ENCODE measurements at places on chromosomes 12 and 14. TPM values are rescaled to one million over a fixed set of nuclear protein-coding genes. Genes with fewer than 3 reads are reported as not detected.

The KLHL33 gene
- polyA plus RNA-seq: not detected

DNA sequence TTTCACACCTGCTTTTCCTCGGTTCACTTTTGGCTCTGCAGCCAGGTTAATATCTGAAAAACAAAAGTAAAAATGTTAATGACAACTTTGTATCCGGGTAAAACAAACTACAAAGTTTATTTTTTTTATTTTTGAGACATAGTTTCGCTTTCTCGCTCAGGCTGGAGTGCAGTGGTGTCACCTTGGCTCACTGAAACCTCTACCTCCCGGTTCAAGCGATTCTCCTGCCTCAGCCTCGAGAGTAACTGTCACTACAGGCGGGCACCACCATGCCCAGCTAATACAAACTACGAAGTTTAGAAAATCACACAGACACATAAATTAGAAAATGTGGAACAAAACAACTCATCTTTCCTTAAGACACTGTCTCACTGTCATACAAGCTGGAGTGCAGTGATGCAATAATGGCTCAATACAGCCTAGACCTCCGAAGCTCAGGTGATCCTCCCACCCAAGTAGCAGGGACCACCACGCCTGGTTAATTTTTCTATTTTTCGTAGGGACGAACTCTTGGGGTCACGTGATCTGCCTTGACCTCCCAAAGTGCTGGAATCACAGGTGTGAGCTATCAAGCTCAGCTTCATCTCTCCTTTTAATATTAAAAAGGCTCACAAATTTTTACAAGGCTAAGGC, 38.1 kb downstream of the HNRNPC start:
- no peaks in the 10 kb centered on the region for H3K27me3 ChIP-seq
- no peak for DNase-seq
- H3K27ac ChIP-seq: no peak overlapping the region
- peaks cover 83% of the 10 kb centered on the region for H3K36me3 ChIP-seq

- DNase-seq: no peak
- no peaks in the 10 kb centered on the region for H3K36me3 ChIP-seq
- H3K27me3 ChIP-seq: no peaks in the 10 kb centered on the region
- no peak overlapping the region for H3K27ac ChIP-seq
- no peaks in the 10 kb centered on the region for H3K4me1 ChIP-seq
These were observed 401.6 kb downstream of the FOXG1 start for GRCh38 chr14:29168149-29168548.

The GALNT9 gene
- 0.15 TPM for polyA plus RNA-seq

DNA sequence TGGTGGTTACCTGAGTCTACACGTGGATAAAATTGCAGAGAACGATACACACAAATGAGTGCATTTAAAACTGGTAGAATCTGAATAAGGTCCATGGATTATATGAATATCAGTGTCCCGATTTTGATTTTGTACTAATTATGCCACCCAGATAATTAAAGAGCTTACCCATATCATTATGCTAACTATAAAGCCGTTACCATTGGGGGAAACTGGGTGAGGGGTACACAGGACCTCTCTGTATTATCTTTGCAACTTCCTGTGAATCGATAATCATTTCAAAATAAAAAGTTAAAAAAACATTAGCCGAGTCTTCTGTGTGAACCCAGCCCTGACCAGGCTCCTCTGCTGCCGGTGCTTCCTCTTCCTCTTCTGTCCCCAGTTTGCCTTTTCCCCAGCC, 107.1 kb downstream of the SMOC1 start:
- H3K36me3 ChIP-seq: no peaks in the 10 kb centered on the region
- no peaks in the 10 kb centered on the region for H3K27me3 ChIP-seq
- H3K27ac ChIP-seq: no peak overlapping the region
- no peak overlapping the region for H3K4me3 ChIP-seq

- peak; percentile 52 for DNase-seq
- H3K27me3 ChIP-seq: no peaks in the 10 kb centered on the region
- H3K4me3 ChIP-seq: no peak overlapping the region
- no peak overlapping the region for H3K27ac ChIP-seq
These were observed 90.9 kb downstream of the B4GALNT3 start for GRCh38 chr12:550473-551260.

GRCh38 chr12:121166356-121166755, 33.7 kb downstream of the P2RX7 start:
- H3K27ac ChIP-seq: no peak overlapping the region
- no peaks in the 10 kb centered on the region for H3K27me3 ChIP-seq
- H3K4me1 ChIP-seq: no peaks in the 10 kb centered on the region
- peaks cover 41% of the 10 kb centered on the region for H3K36me3 ChIP-seq
- DNase-seq: no peak
- H3K4me3 ChIP-seq: no peak overlapping the region

- no peaks in the 10 kb centered on the region for H3K36me3 ChIP-seq
- no peaks in the 10 kb centered on the region for H3K4me1 ChIP-seq
- no peaks in the 10 kb centered on the region for H3K27me3 ChIP-seq
These were observed 211.8 kb downstream of the ANO2 start for GRCh38 chr12:5733136-5733755.

GRCh38 chr12:92188517-92189188, 43.0 kb upstream of the BTG1 start:
- no peak overlapping the region for H3K27ac ChIP-seq
- no peaks in the 10 kb centered on the region for H3K36me3 ChIP-seq
- H3K27me3 ChIP-seq: no peaks in the 10 kb centered on the region
- H3K4me1 ChIP-seq: no peaks in the 10 kb centered on the region
- H3K4me3 ChIP-seq: no peak overlapping the region

Data from stomach (tissue), 19 donors.